ENCODE measurements at places on chromosomes 1 and 21. TPM values are rescaled to one million over a fixed set of nuclear protein-coding genes. Genes with fewer than 3 reads are reported as not detected.

The RNU1-1 gene
- 3,041 TPM for total RNA-seq

The FAM163A gene
- not detected for total RNA-seq

The ERO1B gene
- total RNA-seq, result 2.4 TPM

The HTR6 gene
- not detected for total RNA-seq

The TSPEAR gene
- total RNA-seq, result not detected

The ADAMTSL4 gene
- 1.3 TPM for total RNA-seq
